ENCODE measurements at places on chromosomes 2 and 18.

DNA sequence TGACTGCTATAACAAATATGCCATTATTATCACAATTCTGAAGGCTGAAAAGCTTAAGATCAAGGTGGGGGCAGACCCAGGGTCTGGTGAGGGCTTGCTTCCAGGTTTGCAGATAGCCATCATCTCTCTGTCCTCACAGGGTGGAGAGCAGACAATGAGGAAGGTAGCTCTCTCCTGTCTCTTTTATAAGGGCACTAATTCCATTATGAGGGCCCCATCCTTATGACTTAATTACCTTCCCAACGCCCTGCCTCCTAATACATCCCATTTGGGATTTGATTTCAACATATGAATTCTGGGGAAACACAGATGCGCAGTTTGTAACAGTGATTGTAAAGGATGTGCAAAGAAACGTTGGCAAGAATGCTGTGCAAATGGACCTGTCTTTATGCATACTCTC is 44.8 kb downstream of the PARD3B start:
- DNase-seq, result no peak

DNA sequence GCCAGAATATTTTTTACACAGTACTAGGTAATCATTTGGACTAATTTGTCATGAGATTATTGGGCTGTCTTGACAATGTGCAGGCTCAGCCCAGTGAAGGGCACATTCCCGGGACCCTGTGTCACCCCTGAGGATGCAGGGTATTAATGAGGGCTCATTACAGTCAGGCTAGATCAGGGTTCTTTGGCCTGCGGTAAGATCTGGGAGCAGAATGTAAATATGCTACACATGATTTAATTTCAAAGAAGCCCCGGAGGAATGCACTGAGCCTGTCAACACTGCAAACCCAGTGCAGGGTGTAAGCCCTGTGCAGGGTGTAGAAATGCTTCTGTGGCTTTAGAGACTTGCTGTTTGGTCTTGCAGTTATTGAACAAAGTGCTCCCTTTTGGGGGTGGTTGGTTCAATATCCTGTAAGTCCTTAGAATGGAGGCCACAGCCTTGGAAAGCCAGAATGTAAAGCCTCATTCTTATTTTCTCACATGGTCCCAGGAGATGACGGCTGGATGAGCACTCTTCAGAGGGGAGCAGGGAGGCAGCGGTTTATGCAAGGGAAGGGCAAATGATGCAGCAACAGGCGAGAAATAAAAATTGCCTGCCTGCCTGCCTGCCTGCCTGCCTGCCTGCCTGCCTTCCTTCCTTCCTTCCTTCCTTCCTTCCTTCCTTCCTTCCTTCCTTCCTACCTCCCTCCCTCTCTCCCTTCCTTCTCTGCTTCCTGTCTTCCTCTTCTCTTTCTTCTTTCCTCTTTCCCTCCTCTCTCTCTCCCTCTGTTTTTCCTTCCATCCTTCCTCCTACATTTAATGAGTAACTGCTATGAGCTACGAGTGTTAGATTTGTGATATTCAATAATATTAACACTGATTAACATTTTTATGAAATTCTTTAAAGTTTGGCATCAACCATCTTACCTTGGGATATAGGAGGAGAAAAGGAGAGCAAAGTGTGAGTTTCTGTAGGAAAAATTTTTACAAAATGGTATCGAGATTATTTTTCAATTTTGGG is 148.8 kb downstream of the VAPA start:
- peak; percentile 4 for DNase-seq

DNA sequence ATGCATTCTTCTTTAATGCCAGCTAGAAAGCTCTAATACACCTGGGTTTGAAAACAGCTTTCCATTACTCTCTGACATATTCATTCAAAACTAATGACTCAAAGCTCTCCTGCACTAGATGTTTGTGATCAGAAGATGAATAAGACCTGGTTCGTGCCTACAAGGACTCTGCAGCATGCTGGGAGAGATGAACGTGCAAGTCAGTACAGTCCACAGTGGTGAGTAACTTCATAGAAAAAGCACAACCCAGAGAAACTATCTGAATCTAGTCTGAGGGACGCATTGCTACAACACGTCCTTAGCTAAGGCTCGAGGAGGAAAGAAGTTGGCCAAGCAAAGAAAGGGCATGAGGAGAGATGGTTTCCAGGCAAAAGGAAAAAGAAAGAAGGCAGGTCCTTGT is 234.3 kb downstream of the OSR1 start:
- peak; percentile 61 for DNase-seq

- DNase-seq, result no peak
Measured at GRCh38 chr18:21364471-21364870, 122.4 kb downstream of the GREB1L start.

GRCh38 chr2:182463760-182464159 is 36.9 kb upstream of the PDE1A start:
- DNase-seq, result peak; percentile 22

GRCh38 chr2:229230256-229230655 is 40.8 kb downstream of the PID1 start:
- no peak for DNase-seq

GRCh38 chr2:49801898-49802450 is 647.7 kb upstream of the FSHR start:
- DNase-seq, result no peak

DNA sequence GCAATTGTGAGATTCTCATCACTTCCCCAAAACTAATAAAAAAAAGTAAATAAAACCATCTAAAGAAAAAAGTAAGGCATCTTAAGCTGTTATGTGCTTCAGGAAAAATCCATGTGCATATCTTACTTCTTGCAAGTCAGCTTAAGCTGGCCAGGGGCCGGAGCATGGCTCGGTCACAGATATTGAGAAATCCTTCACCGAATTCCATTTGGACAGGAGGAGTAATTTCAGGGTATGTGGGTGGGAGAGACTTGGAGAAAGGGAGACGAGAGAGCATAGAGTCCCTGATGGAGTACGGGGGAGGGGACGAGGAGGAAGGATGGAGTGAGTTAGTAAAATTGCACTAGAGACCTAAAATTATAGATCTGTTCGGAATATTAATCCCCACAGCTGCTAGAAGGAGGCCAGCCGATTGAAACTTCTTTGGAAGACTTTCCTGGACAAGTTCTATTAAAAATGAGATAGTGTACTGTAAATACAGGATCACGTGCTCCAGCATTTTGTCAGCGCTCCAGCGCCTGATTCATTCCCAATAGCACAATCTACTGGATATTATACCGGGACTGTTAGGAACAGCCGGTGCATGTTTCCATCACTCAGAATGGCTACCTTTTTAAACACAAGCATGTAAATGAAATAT is 438.5 kb downstream of the ZNF516 start:
- DNase-seq, result no peak

GRCh38 chr2:128736046-128736688 is 417.5 kb upstream of the HS6ST1 start:
- DNase-seq, result no peak

- DNase-seq, result no peak
Measured at GRCh38 chr18:74497778-74498177, 1.6 kb downstream of the CNDP2 start.
